ENCODE measurements at places on chromosomes 4 and X.

DNA sequence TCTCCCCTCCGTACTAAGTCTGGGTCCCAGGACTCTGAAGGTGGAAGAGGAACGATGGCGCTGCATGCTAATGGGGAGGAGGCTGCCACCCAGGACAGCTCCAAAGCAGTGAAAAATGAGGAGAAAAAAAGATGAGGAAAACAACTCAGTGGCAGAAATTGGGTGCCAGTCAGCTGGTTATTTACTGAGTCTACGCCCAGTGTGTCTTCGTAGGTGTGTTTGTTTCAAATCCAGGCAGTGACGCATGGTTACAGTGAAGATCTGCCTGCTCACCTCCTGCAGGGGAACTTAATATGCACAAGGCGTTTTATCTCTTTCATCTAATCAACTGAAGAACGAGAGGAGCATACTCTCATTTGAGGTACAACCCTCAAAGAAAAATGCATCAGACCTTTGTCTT lies 70.9 kb upstream of the FBXW7 start:
- DNase-seq = no peak

DNA sequence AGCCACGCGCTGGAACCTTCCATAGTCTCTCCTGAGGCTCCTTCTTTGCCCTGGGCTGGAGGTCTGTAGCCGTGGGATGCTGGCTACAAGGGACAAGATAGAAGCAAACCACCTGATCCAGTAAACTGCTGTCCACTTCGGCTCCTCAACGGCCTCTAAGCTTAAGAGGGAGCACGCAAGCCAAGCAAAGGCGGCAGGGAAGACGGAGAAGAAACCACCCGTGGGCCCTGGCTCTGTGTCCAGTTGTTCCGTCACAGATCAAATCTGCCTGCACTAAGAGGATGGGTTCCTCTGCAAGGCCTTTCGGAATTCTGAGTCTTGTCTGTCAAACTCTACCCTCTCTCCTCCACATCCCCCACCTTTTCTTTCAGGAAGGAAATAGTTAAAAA lies 401 bp upstream of the EDNRA start:
- DNase-seq = no peak

GRCh38 chr4:180422989-180423711 lies 1820.1 kb upstream of the TENM3 start:
- no peak for DNase-seq

GRCh38 chr4:64713256-64713840 lies 304.1 kb upstream of the TECRL start:
- DNase-seq = peak; percentile 59

GRCh38 chr4:10040049-10040892 lies 19.0 kb upstream of the SLC2A9 start:
- no peak for DNase-seq

- DNase-seq = no peak
Measured at GRCh38 chrX:141469469-141469868, 115.1 kb downstream of the SPANXA1 start.

DNA sequence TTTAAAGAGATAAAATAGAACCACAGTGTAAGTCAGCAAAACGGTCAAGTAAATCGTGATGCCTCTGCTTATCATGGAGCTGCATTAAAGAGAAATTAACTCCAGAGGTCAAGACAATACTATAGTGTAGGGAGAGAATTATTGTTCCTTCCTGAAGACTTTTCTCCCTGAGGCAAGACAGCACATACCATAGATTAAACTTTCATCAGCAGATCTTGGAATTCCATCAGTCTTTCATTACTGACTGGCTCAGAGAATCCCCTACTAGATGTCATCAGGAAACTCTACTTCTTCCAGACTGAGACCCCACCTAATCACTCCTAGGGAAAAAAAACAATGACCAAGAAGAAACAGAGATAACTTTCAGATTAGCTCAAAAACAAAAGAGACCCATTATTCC lies 131.3 kb downstream of the NSUN7 start:
- peak; percentile 20 for DNase-seq

GRCh38 chr4:127889903-127890302 lies 9.2 kb downstream of the PLK4 start:
- DNase-seq = no peak

- DNase-seq = no peak
Measured at GRCh38 chr4:186217733-186218293, 9.5 kb upstream of the KLKB1 start.

DNA sequence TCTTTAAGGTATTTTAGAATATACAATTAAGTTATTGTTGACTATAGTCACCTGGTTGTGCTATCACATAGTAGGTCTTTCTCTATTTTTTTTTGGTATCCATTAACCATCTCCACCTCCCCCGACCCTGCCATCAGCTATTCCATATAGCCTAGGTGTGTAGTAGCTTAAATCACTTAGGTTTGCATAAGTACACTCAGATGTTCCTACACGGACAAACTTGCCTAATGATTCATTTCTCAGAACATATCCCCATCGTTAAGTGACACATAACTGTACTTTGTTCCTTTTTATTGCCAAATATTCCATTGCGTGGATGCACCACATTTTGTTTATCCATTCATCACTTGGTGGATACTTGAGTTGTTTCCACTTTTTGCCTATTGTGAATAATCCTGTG lies 67.9 kb downstream of the SLAIN2 start:
- no peak for DNase-seq

GRCh38 chr4:173539986-173540385 lies 10.0 kb upstream of the HAND2 start:
- DNase-seq = no peak

DNA sequence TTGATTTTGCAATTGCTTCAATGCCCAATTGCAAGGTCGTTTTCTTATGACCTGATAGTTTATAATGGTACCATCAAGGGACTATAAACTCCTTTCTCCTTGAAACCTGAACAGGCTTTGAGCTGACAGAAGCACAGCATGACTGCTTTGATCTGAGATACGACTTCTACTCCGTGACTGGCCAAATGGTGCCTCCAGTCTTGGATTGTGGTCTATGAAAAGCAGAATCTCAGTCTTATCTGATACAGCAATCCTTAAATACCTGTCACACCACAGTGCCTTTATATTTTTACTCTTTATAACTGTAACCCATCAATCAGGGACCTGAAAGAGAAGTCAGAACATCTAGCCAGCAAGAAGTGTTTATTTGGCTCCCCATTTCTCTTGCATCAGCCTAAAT lies 93.1 kb downstream of the DOCK11 start:
- no peak for DNase-seq

GRCh38 chr4:106369456-106370060 lies 980 bp upstream of the GIMD1 start:
- DNase-seq = peak; percentile 72

- DNase-seq = peak; percentile 75
Measured at GRCh38 chrX:80335062-80335830, 85.0 kb upstream of the TENT5D start.

GRCh38 chr4:165656399-165656798 lies 216.6 kb upstream of the TLL1 start:
- DNase-seq = no peak

- DNase-seq = no peak
Measured at GRCh38 chr4:17284323-17285175, 227.3 kb downstream of the QDPR start.

- no peak for DNase-seq
Measured at GRCh38 chr4:32470087-32470585, 1750.0 kb downstream of the PCDH7 start.

DNA sequence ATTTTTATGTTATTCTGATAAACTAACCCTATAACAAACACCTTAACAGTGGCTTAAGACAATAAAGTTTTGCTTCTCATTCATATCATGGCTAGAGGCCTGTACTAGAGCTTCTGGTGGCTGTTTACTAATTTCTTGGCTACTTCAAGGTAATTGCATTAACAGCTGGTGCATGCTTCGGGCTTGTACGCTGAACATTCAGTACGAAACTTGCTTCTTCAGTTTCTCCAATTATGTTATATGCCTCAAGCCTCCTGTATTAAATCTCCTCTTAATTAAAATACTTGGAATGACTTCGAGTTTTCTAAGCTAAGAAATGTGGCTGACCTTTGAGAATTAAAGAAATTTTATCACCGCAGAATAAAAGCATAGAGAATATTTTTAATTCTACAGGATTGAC lies 138.9 kb upstream of the TRAM1L1 start:
- no peak for DNase-seq

GRCh38 chr4:109985993-109986974 lies 73.6 kb downstream of the EGF start:
- DNase-seq = no peak

DNA sequence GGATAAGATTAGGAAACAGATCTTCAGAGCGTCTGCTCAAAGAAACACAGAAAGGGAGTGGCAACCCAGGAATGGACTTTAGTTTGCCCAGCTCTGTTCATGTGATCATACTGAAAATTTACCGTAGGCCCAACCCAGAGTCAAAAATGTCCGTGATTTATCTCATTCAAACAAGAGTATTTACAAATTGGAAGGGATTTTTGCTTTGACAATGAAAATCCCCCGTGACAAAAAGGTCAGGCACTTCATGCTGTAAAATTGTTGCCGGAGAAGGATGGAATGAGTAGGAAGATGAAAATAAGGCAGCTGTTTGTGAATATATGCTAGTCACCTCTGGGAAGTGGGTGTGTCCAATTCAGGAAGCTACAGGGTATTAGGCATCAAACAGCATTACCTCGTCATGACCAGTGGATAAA lies 1.2 kb downstream of the SULT1B1 start:
- no peak for DNase-seq

DNA sequence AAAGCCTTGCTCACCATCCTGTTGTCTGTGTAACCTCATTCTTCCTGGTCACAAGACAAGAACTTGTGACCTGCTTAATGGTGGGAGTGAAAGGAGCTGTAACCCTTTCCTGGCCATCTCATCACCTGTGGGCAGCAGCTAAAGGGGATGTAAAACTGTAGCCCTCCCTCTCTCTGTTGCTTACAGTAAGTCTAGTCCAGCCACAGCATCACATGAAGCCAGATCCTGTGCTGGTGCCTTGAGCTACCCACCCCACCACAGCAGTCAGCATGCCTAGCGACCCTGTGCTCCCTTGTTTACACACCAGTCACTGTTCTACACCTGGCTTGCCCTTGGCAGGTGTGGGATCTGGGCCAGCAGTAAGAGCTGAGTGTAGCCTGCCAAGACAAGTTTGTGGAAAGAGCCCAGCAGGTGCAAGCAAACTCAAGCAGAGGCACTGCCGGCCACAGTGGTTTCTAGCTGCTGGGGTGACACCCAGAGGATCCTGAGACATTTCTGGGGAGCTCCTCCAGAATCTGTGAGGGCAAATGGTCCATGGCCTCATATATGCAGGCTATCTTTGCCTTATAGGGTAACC lies 41.0 kb downstream of the UGT2B28 start:
- DNase-seq = no peak

DNA sequence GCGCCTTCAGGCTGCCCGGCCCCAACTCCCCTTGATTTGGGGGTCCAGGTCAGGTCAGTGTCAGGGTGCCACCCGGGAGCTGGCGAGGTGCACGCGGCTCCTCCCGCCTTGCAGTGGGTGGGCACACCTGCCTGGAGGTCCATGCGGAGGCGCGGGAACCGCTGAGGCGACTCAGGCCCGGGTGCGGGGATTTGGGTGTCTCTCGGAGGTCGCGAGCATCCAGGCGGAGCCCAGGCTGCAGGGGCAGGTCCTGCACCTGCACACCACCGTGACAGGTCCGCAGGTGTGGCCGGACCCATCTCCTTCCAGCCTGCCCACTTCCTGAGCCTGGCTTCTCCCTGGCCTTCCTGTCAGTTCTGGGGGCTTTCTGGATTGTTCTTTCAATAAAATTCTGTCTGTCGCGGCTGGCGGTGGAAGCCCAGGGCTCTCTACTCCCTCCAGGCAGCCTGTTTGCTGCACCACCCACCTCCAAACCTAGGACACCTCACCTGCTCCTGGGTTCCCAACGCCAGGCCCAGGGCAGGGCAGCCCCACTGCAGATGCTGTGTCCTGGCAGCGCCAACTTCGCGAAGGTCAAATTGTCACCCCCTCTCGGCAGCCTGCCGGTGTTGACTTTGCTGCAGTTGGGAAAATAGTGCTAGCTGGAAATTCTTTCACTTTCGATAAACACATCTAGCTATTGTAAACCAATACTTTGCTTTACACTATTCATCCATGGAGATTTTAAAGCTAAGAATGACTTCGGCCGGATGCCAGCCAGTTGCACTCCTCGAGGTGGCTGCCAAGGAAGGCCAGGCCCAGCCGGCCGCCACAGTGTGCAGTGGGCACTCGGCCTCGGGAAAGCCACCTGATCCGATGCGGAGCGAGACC lies 35.9 kb downstream of the FGFRL1 start:
- no peak for DNase-seq

Data from SK-MEL-5 (cell line).